Breast epithelium (tissue), 4 donors: ENCODE measurements at places on chromosomes 3 and 15. TPM values are rescaled to one million over a fixed set of nuclear protein-coding genes. Genes with fewer than 3 reads are reported as not detected.

DNA sequence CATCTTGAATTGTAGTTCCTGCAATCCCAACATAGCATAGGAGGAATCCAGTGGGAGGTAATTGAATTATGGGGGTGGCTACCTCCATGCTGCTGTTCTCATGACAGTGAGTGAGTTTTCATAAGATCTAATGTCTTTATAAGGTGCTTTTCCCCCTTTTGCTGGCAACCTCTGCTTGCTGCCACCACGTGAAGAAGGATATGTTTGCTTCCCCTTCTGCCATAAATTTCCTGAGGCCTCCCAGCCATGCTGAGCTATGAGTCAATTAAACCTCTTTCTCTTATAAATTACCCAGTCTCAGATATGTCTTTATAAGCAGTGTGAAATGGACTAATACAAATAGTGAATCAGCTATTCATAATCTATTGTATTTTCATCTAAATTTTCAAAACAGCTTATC, 537.3 kb downstream of the EPHA3 start:
- H3K27me3 ChIP-seq = no peaks in the 10 kb centered on the region
- no peaks in the 10 kb centered on the region for H3K4me1 ChIP-seq
- H3K36me3 ChIP-seq = no peaks in the 10 kb centered on the region
- no peak for DNase-seq

GRCh38 chr3:169250000-169250399, 413.5 kb downstream of the MECOM start:
- DNase-seq = no peak
- no peaks in the 10 kb centered on the region for H3K36me3 ChIP-seq
- H3K27ac ChIP-seq = no peak overlapping the region
- H3K4me1 ChIP-seq = no peaks in the 10 kb centered on the region
- no peak overlapping the region for H3K4me3 ChIP-seq

GRCh38 chr3:130644628-130645253, 101.9 kb downstream of the PIK3R4 start:
- H3K36me3 ChIP-seq = no peaks in the 10 kb centered on the region
- H3K27ac ChIP-seq = no peak overlapping the region

- H3K27me3 ChIP-seq = no peaks in the 10 kb centered on the region
- DNase-seq = no peak
- H3K36me3 ChIP-seq = peaks cover 5% of the 10 kb centered on the region
- H3K4me1 ChIP-seq = peaks cover 2% of the 10 kb centered on the region
Observed at GRCh38 chr3:40461161-40461560, 4.0 kb downstream of the RPL14 start.

DNA sequence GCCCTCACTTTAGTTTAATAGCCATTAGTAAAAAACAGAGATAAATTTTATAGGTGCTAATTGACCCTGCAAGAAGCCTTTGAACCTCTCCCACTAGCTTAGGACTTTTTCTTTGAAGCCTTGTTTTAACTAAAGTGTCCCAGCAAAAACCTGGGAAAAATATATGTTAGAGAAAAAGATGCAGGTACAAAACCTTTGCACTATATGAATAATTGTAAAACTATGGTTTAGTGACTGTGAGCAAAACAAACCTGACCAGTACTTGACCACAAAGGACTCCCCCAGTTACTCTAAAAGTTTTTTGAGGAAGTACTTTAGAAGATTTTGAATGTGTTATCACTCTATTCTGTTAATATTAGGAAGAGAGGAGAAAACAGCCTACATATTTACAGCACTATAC, 123.3 kb upstream of the TP63 start:
- no peaks in the 10 kb centered on the region for H3K27me3 ChIP-seq
- H3K4me3 ChIP-seq = no peak overlapping the region
- H3K4me1 ChIP-seq = no peaks in the 10 kb centered on the region
- peak overlapping the region; percentile 30 for H3K27ac ChIP-seq

- H3K36me3 ChIP-seq = no peaks in the 10 kb centered on the region
- no peaks in the 10 kb centered on the region for H3K4me1 ChIP-seq
- no peak for DNase-seq
- H3K27ac ChIP-seq = no peak overlapping the region
- no peak overlapping the region for H3K4me3 ChIP-seq
- no peaks in the 10 kb centered on the region for H3K27me3 ChIP-seq
Observed at GRCh38 chr15:74525309-74525708, 15.7 kb upstream of the ARID3B start.

DNA sequence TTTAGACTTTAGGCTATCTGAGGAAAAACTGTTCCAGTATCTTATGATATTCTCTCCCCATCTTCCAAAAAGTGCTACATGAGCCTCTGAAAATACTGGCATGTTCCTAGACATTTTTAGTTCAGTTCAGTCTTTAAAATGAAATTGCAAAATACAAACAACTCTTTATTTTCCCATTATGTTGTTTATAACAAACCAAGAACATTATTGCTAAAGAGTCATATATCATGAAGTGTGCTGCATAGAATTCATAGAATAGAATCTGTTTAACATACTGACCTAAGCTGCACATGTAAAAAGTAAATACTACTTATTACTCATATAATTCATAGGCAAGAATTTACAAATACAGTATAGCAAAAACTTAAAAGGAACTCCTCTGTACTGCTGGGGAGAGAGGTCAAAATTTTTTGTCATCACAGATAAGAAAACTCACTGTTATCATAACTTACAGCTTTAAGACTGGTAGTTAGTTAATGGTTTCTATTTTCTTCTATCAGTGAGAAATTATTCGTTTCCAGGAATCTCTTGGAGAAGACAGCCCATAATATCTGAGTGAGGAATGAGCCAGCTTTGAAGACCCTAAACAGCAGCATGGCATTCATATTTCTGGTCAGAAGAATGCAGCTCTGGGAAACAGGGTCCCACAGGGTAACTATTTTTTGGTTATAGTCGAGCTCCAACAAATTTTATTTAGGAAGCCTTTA, 32.2 kb downstream of the FILIP1L start:
- no peak overlapping the region for H3K4me3 ChIP-seq
- H3K27ac ChIP-seq = no peak overlapping the region
- no peaks in the 10 kb centered on the region for H3K27me3 ChIP-seq
- no peaks in the 10 kb centered on the region for H3K4me1 ChIP-seq
- no peaks in the 10 kb centered on the region for H3K36me3 ChIP-seq
- DNase-seq = no peak

- no peaks in the 10 kb centered on the region for H3K4me1 ChIP-seq
- no peaks in the 10 kb centered on the region for H3K36me3 ChIP-seq
- no peak overlapping the region for H3K4me3 ChIP-seq
- peak; percentile 51 for DNase-seq
Observed at GRCh38 chr3:27253831-27254230, 115.4 kb downstream of the NEK10 start.

MYNN gene
- 18.7 TPM for total RNA-seq

IL17RB gene
- 46.5 TPM for total RNA-seq

HYAL1 gene
- 3.5 TPM for total RNA-seq
